ENCODE measurements at places on chromosomes 7 and 10.

DNA sequence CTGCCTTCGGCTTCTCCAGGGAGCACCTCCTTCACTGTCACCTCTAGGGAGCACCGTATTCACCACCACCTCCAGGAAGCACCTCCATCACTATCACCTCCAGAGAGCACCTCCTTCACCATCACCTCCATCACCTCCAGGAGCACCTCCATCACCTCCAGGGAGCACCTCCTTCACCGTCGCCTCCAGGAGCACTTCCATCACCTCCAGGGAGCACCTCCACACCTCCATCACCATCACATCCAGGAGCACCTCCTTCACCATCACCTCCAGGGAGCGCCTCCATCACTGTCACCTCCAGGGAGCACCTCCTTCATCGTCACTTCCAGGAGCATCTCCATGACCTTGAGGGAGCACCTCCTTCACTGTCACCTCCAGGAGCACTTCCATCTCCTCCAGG lies 102.3 kb downstream of the DNAJB6 start:
- peak; percentile 10 for DNase-seq

DNA sequence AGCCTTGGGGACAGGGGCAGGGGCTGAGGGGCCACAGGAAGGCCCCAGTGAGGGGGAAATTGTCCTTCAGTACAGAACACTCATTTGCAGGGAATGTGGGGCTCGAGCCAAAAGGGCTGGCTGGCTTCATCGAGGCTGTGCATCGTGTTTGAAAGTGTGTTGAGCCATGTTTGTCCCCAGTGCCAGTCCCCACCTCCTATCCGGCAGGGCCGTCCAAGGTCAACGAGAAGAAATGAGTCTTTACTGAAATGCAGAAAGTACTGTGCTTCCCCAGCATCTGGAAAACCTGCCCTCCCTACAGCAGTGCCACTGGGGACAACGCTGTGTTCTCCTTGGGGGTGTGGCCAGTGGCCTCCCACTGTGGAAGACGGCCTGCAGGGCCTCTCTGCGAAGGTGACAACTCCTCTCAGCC lies 214.1 kb downstream of the KLF6 start:
- peak; percentile 88 for DNase-seq

DNA sequence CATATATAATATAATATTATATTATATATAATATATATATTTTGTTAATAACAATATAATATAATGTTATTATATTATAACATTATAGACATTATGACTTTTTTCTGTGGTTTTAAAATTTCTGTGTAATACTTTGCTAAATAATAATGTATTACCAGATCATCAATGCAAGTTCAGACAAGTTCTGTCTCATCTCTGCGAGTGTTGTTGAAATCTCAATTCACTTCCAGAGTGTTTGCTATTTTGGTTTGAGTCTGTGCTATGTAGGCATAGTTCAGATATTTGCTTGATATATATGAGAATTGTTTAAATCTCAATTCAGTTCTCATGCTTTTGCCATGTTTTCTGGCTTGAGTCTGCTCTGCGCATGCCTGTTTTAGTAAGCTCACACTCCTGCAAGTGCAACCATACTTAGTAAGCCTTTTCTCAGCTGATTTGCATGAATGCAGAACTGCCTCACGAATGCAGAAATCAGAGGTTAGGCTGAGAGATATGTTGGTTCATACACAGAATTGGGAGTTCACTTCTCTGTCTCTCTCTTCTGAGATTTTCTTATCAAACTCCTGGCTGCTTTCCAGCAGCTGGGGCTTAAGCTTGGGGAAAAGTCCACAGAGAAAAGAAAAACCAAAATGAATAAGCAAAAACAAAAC lies 830.2 kb upstream of the SORCS1 start:
- DNase-seq = no peak

DNA sequence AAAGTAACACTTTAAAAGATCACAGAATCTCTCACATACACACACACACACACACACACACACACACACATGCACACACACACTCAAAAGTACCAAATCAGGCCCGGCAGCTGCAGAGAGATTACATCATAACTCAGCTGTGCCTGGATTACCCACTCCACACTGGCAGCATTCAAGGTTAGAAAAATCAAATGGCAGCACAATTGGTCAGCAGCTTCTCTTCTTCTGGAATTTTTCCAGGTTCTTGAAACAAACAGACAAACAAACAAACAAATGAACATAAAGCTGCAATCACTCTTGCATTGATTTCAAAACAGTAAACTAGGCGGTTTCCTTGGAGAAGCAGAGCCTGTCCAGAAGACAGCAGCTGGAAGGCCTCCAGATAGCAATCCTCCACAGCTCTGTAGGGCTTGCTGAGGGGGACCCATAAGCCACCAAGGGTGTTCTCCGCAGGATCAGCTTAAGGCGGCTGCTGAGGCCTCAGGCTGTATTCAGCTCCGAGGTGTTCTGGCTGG lies 24.5 kb upstream of the FAM133B start:
- no peak for DNase-seq

DNA sequence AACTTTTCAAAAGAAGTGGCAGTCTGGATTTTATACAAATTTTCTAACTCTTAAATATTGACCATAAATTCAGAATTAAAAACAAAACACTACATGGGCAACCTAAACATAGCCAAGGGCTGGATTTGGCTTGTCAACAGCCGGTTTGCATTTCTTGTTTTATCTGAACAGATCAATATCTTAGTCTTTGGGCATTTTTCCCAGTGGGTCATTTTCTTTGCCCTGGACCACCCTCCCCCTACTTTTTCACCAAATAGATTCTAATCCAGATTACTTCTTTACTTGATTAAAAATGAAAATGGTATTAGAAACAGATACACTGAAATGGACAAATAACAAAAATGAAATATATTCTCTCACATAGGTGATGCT lies 189.0 kb downstream of the ANK3 start:
- no peak for DNase-seq

- no peak for DNase-seq
Observed at GRCh38 chr7:46616636-46617035, 695.6 kb upstream of the IGFBP3 start.

- DNase-seq = no peak
Observed at GRCh38 chr10:71513936-71514335, 117.2 kb downstream of the CDH23 start.

All from aorta (tissue), 5 donors.